ENCODE measurements at places on chromosomes 7 and 10.
A peak's percentile ranks its signal among the peaks of the same experiment; 100 is the strongest.

DNA sequence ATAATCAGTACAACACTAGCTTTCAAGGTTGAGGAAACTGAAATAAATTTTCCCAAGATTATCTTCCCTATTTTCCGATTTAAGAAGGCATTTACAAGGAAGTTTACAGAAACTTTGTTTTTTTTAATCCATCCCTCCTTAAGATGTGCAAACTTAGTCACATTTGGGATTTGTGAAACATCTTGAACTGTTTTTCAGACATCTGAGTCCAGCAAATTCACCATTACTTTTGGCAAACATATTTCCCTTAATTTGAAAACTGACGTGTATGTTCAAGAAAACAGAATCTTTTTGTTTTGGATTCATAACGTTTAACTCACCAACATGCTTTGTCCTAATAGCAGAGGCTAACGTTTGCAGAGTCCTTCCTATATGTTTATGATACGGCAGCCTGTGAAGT is 19.5 kb downstream of the GLI3 start:
- DNase-seq = no peak

GRCh38 chr7:121288894-121289293 is 39.9 kb upstream of the WNT16 start:
- DNase-seq = peak; percentile 23

DNA sequence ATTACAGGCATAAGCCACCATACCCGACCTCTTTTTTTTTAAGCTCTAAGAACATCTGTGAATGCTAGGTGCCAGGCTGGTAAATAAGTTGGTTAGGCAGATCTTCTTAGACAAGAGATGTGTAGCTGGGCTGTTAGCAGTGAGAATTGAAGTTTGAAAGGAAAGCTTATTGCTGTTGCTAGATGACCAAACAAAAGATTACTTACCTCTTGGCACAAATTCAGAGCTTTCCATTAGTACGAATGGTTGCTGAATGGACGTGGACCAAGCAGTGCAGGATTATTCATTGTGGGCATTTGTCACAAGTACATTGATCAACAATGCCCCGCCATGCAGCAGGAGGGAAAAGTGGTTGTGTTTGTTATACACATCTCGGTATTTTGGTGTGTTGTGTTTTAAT is 131.2 kb downstream of the GFRA1 start:
- no peak for DNase-seq

DNA sequence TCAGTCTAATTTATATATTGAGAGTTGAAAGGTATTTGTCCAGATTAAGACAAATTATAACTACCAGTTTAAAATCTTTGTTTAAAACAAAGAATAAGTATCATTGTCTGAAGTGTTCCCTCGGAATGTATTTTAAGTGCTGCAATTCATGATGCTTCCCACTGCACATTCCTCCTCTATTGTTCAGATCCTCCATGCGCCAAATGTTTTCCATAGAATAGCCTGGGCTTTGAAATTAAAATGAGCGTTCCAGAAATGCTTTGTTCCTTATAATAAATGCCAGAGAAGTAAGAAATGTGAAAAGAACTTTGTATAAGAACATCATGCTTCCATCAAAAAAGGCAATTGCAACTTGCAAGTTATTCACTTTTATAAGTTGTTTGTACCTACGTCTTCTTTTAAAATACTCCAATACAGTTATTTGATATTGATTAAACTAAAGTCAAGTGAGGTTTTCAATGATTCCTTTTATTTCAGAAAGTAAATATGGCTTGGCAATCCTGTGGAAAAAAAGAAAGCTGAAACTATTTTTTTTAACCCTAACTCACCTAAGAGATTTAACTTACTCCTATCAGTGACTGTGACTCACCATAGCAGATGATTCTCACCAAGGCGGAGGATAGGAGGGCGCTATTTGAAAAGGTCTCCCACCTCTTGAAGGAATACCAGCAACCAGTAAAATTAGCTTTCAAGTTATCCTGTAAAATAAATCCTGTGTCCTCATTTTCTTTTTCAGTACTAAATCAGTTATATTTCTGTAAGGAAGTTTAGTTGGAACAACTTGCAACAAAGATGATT is 85.8 kb downstream of the CTNNA3 start:
- no peak for DNase-seq

- DNase-seq = no peak
These were observed 130.1 kb downstream of the TCERG1L start for GRCh38 chr10:131181456-131181855.

DNA sequence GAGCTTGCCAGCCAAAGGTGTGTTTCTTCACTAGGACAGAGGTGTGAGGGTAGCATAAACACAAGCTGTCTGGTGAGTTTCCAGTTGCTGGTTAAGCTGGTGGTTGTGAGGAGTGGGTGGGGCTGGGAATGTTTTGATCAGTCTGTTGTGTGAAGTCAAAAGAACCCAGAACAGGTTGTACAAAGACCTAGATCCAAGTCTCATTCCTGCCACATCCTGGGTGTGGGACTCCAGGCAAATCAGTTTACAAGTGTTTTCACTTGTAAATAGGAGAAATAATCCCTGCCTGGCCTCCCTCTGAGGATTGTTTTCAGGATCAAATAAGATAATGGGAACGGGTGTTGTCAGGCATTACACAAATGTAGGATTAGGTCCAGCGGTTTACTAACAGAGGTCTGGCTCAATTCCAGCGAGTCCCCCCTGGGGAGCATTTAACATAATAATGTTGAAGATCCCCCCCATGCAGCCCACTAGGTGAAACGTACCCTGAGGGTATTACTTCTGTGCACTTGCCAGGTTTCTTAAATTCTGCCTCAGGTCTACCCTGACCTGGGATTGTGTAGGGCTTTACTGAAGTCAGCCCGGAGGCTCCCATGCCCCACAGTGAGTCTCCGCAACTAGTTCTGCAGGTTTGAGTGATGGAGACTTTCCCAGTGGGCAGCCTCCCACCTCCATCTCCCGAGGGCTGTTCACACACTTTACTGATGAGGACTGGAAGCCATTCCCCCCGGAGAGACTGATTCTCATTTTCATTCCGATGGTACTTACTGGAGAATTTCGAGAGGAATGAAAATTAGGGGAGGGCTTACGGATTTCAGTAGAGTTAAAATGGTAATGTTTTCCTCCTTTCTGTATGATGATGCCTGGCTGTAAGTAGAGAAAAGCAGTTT is 2.7 kb upstream of the FRAT2 start:
- no peak for DNase-seq

DNA sequence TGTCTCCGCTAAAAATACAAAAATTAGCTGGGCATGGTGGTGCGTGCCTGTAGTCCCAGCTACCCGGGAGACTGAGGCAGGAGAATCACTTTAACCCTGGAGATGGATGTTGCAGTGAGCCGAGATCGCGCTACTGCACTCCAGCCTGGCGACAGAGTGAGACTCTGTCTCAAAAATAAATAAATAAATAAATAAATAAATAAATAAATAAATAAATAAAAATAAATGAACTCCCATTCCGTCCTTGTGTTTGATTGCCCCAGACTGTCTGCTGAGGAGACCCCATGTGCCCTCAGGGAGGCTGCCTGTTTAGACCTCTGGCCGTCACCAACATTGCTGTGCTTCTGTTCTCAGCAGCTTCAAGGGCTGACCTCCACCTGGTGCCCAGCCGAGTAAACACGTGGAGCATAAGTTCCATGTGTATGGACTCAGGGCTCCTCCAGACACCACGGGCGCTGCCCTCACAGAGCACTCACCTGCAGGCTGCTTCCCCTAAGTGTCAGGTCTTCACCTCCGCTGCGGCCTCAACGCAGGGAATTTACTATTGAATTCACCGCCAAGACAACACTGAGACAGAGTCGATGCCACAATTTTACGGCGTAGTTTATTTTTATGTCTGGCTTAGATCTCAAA is 32.0 kb downstream of the VOPP1 start:
- no peak for DNase-seq

DNA sequence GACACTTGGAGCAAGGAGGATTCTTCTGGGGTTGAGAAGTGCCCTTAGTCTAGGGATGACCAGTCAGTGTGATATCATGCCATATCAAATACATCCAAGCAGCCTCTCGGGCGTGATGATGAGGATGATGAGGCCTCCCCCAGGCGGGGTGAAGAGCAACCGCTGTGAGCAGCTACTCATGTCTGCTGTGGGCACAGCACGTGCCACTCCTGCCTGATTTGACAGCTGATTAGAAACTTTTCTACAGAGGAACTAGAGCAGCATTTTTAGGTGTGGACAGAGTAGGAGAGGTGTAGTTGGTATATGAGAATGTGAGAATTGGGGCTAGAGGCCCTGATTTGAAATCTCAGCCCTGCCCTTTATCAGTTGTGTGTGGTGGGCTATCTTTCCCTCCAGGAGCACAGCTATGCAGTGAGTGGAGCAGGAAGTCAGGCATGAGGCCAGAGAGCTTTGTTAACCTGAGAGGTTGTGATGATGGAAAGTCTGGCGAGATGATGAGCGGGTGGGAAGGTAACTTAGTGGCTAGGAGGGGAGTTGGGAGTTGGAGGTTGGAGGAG is 49.6 kb upstream of the COBL start:
- DNase-seq = no peak

DNA sequence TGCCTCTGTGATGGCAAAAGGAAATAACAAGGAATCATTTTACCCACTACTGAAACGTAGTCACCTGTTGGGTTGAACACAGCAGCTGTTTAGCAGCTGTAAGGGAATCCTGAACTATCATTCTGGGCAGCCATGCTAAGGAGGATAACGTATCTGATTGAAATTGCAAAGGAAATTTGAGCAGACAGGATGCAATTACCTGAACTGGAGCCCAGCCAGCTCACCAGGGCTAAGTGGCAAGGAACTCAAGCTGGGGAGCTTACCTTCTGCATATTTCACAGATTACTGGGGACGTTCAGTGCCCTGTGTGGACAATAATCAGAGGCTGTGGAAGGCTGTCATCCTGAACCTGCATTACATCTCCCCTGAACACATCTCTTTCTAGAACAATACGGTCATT is 650.5 kb downstream of the SORCS3 start:
- DNase-seq = no peak

GRCh38 chr7:120927454-120928103 is 23.0 kb upstream of the ING3 start:
- DNase-seq = no peak

Data from foreskin fibroblast (primary cell).